ENCODE measurements at places on chromosomes 1 and 21. TPM values are rescaled to one million over a fixed set of nuclear protein-coding genes. Genes with fewer than 3 reads are reported as not detected.

- DNase-seq: no peak
Observed at GRCh38 chr1:33763406-33763805, 100.5 kb upstream of the HMGB4 start.

GRCh38 chr1:19797827-19798226 lies 1.9 kb downstream of the TMCO4 start:
- DNase-seq: no peak

DNA sequence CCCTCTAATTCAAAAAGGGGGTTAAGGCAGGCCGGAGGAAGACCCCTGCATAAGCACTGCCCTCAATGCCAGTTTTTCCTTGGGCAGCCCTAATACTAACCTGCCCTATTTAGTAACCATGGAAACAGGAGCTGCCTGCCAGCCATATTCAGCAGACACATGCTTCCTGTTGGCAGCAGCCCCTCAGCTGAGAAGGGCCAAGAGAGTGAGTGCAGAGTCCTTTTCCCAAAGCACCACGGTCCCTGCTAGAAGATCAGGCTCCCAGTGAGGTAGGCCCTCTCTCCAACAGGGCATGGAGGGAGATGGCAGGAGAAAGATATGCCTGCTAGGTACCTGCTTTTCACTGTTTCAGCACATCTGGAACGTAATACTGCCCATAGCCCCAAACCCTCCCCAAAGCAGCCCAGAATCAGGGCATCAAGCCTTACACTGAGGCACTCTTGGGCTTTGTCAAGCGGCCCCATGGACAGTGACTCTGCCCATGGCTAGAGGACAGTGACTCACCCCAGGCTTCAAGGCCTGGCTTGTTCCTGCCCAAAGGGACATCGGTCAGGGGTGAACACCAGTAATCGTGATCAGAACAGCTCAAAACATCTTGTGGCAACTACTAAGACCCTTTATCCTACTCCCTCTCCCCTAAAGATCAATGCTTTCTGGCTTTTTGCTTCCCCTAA lies 64.5 kb downstream of the BCAR3 start:
- DNase-seq: no peak

- DNase-seq: no peak
Observed at GRCh38 chr1:183259924-183260323, 73.9 kb downstream of the LAMC2 start.

DNA sequence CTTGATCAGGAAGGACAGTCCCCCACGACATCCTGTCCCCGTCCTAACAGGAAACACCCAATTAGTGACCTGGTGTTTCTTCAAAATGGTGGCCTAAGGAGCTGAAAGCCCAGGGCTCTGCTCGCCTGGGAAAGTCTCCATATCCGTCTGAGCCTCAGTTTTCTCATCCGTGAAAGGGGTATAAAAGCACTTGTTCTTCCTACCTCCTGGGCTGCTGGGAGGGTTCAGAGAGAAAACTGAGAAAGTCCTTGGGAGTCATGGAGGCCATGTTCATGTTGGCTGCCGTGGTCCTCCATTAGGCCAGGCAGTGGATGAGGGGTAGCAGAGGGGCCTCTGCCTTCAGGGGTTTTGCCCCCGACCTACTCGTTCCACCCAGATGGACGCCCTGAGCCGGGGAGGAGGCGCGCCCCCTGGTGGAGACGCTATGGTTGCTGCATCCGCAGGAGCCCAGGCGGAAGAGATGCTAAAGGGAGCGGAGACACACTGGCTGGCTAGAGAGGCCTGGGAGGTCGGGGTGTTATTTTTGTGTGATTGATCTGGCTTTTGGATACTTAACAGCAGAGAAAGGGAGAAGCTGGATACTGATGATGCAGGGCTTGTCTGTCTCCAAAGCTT lies 113.5 kb downstream of the PRDM2 start:
- peak; percentile 66 for DNase-seq

DNA sequence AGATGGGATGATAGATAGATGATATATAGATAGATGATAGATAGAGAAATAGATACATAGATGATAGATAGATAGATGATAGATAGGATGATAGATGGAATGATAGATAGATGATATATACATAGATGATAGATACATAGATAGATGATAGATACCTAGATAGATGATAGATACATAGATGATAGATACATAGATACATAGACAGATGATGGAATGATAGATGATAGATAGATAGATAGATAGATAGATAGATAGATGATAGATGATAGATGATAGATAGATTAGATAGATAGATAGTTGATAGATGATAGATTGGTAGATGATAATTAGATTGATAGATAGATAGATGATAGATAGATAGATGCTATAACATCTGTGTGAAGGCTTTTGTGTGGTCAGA lies 201.7 kb upstream of the RAB4A start:
- no peak for DNase-seq

DNA sequence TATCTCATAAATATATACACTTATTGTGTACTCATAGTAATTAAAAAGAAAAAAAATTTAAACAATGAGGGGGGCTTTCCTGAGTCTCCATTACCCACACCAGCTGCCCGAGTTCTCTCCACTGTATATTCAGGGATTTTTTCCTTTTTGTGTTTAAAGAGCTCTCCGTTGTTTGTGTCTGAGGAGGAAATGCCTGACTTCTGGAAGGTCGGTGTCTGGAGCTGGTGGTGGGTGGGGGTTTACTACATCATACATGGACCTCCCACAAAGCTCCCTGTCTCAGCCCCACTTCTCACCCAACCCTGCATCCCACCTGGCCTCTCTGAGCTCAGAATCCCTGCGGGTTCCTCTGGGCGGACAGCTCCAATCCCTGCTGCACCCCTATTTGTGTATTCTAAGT lies 64.1 kb upstream of the ETV3 start:
- no peak for DNase-seq

GRCh38 chr1:57289781-57290180 lies 134.1 kb downstream of the DAB1 start:
- DNase-seq: no peak

DNA sequence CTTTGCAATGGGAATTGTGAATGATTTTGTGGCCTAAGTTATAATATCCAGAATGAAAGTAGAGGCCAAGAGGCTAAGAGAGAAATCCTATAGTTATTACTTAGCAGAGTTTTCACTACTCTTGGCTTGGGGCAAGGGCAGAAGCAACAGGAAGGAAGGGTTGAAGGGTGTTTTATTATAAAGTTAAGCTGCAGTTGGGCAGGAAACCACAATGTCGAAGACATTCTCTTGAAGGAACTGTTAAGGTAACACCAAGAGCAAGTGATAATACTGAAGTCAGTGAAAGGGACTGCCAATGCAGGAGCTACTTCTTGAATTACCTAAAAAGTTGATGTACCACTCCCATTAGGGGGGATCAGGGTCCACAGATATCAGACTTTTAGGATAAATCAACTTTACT lies 8.3 kb downstream of the XCL2 start:
- DNase-seq: no peak

DNA sequence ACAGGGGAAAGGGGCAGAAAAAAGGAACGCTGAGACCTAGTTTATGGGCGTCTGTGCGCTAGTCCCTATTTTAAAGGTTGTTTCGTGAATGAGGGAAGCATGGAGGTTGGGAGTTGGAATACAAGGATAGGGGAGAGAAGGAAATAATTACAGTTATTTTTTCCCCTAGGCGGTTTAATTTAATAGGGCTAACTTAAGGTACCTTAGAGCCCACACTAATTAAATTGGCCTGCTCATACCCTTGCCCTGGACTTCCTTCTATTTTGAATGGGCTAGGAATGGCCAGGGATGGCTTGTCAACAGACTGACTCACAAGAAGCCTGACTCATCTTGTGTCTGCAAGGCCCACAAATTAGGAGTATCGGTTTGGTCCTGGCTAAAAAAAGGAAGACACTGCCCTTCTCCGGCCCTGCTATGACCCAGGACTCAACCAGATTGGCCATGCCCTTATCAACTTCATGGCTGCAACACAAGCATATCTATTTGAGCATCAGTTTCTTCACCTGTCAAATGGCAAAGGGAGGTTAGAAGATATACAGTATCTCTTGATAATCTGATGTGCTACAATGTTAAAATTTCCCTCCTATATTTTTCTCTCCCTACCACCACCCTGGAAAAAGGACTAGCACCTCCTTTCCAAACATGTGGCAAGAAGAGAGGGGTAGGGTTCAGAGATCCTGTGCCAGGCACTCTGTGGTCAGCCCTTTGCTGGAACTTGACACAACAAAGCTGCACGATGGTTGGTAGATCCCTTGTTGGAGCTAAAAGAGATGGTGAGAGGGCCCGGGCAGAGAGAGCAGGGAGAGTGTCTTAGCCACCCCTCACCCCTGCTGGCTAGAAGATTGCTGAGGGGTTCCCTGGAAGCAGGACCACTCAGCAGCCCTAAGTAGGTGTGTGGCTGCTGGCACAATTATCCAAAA lies 2.2 kb upstream of the SSBP3 start:
- no peak for DNase-seq

GRCh38 chr1:227459326-227459841 lies 104.0 kb upstream of the ZNF678 start:
- no peak for DNase-seq

- no peak for DNase-seq
Observed at GRCh38 chr21:37627074-37627473, 260.5 kb downstream of the DYRK1A start.

- DNase-seq: no peak
Observed at GRCh38 chr1:119767486-119767885, 1.2 kb downstream of the HMGCS2 start.

The GJB5 gene
- total RNA-seq: 0.36 TPM

The LCE1C gene
- not detected for total RNA-seq

The LCE6A gene
- total RNA-seq: not detected
